Stimulated activated CD4-positive, alpha-beta T cell treated with anti-CD3 and anti-CD28 coated beads, Interleukin-1b, Interleukin-23, amount 100 ng/mL, for 48 hours (primary cell): ENCODE measurements at places on chromosomes 2 and 18.

GRCh38 chr2:183001948-183002347, 36.3 kb downstream of the NCKAP1 start:
- DNase-seq, result no peak

- DNase-seq, result no peak
These were observed 149.8 kb downstream of the AGPS start for GRCh38 chr2:177542396-177542795.

- DNase-seq, result no peak
These were observed 93.5 kb downstream of the DYSF start for GRCh38 chr2:71546777-71547281.

DNA sequence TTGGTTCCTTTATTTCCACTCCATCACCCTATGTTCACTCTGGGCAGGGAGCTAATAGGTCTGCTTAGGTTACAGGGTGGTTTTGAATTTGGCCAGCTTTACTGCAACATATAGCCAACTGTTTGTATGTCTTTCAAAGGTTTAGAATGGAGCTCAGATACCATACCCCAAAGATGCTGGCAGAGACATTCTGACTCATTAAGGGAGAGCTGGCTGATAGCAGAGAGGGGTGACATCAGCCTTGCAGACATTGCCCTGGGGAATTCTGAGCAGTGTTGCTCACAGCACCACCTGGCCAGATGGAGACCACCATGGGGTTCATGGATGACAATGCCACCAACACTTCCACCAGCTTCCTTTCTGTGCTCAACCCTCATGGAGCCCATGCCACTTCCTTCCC, 2.1 kb downstream of the PROKR1 start:
- DNase-seq, result no peak

DNA sequence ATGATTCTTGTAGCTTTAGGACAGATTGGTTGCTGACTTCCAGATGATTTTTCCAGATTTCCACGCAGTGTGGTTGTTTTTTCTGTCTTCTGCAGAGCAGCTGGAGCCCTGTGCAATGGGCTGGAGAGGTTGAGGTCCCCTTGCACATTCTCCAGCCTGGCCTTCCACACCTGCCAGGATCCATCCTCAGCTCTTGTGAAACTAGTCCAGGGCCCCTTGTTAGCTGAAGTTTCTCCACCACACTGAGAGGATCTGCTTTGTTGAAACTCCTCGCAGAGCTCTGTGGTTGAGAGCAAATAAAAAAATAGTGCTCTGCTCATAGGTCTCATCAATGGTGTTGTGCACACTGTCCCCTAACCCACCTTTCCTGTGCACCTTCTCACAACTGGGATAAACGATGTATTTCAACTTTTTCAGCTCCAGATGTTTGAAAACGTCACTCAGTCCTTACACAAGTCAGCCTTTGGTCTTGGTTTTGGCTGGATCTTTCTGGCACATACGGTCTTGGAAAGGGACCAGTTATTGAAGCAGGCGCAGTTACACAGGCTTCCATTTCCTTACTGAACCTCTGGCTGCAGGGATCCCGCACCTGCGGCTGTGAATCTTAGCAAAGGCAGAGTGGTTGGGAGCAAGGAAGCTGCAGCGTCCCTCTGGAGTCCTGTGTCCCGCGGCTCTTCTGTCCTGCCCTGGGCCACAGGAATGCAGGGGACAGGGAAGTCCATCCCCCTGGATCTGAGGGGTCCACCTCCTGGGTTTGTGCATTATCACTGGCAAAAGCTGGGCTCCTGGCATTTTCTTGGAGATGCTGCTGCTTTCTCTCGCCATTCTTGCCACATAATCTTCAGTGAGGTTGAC, 272.0 kb upstream of the DSEL start:
- DNase-seq, result no peak

DNA sequence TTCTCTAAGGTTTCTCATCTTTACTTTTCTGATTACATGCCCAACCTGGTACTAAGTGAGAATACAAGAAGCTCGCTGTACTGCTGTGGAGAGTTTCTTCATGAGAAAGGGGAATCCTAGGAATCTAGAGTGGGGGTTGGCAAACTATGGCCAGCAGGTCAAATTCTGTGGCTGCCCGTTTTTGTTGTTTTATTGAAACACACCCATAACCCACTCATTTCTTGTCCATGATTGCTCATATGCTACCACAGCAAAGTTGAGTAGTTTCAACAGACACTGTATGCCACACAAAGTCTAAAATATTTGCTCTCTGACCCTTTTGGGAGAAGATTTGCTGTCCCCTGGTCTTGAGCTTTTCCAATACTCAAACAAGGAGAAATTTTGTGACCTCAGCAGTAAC, 58.8 kb downstream of the C2orf74 start:
- DNase-seq, result no peak

DNA sequence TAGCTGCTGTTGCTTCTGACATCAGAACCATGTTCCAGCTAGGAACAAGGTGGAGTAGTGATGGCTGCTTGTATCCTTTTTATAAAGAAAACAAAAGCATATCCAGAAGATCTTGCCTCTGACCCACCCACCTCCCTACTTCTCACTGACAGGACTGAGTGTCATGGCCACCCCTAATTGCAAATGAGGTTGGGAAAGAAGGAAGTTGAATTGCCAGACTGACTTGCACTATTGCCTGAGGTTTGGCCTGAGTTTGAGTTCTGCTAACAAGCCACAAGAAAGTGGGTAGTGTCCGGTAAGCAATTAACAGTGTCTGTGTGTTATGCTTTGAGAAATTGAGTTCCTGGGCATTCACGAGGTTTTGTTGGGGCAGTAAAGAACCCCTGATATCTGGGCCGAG, 22.8 kb downstream of the SGPP2 start:
- DNase-seq, result no peak

GRCh38 chr18:65753520-65753919, 2.7 kb downstream of the CDH7 start:
- DNase-seq, result no peak

GRCh38 chr2:100980046-100980445, 22.0 kb upstream of the RPL31 start:
- DNase-seq, result no peak

DNA sequence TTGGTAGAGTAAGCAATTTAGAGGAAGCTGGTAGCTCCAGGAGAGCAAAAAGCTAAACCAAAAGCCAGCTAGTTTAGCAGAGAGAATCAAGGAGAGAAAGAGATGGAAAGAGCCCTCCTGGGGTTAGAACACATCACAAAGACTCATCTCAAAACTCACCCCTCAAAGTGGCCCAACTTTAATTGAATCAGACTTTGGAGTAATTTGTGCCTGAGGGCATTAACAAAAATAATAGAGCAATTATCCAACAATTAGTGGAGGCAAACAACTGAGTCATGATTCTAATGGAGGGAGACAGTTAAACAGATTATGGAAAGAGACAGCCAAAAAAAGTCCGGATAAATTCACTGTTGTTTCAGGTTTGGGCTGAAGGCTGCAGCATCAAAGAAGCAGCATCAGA, 417.4 kb downstream of the KCNJ3 start:
- no peak for DNase-seq

DNA sequence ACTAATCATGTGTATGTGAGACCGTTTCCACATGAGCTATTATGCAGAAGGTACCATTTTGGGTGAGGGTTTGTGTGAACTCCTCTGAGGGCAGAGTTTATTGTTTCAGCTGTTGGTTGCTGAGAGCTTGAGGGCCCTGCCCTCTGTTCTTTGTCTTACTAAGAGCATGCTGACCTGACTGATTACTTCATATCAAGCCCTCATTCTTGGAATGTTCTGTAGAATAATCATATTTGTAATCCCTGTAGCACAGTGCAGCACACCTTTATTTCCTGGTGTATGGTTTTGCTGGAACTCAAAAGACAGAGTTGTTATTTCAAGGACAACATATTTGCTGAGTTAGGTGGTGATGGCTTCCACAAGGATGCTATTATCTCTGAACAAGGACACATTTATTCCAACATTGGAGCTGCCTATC, 118.5 kb downstream of the GALNT3 start:
- no peak for DNase-seq

GRCh38 chr2:24106786-24107185, 16.3 kb downstream of the PFN4 start:
- DNase-seq, result no peak

GRCh38 chr2:204948822-204949221, 403.5 kb downstream of the PARD3B start:
- no peak for DNase-seq
